SHP77 (cell line): ENCODE measurements at places on chromosomes 4 and X.

DNA sequence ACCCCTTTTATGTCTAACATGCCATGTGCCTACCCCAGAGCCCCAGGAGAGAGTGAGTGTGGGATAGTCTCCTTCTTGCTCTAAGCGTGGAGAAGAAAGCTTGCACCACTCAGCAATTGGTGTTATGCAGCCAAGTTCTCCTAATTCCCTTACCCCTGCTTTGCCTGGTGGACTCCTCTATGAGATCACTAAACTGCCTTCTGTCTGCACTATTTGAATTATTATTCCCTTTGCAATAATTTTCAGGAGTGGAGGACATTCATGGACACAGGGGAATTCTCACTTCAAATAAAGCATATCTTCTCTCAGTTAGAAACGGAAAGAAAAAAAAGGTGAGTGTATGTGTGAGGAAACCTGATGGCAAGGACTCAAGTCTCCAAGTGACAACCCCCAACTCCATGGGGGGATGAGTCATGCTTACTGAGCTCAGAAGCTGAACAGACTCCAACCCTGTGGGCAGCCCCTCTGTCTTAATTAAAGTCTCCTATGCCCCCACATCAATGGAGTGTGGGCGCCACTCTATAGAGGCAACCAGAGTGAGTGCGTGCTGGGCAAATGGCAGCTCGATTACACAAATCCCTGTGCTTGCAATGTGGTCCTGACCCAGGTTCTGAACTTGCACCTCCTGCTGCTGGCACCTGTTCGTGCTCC, 381.9 kb downstream of the RAB28 start:
- DNase-seq, result no peak

- no peak for DNase-seq
These were observed 59.3 kb downstream of the AMMECR1 start for GRCh38 chrX:110258552-110258951.

DNA sequence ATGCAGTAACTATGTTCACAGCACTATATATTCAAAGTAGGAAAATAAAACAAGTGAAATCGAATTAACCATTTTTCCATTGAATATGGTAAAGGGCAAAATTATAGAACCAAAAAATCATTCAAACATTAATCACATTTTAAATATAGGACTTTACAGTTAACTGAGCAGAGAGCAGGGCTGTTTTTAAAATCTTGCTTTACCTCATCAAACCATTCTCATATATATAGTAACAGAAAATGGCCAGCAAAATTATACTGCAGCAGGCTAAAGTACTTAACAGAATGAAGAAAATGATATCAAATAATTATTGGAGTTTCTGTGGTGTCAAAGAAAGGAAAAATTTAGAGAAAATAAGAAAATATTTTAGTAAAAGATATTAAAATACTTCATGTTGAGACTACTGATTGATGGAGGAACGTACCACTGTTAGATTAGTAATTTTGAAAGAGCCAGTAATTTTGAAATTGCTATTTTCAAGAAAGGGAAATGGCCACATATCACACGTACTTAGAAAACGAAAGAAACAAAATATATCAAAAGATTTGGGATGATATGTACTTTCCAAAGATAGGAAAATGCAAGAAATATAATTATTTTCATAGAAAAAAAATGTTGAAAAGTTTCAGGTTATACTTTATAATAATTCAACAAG, 813.7 kb downstream of the DMD start:
- DNase-seq, result no peak

DNA sequence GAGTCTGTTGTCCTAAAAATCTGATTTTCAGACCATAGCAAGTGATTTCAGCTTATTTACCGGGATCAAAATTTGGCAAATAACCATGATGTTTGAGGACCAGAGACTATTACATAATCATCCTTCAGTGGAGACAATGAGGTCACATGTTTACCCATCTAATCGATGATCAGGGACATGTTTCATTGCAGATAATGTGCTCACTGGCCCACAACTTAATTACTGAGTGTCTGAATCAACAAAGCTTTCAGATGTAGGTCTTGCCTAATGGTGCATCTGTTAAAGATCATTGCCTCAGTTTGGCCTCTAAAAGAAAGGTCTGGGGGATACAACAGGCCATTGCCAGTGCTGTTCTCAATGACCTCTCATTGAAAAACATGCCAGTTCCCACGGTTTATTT, 42.8 kb upstream of the KLHL34 start:
- DNase-seq, result no peak

- DNase-seq, result no peak
These were observed 1.9 kb downstream of the LGI2 start for GRCh38 chr4:25028851-25029250.

GRCh38 chr4:174244441-174244840, 39.0 kb downstream of the FBXO8 start:
- DNase-seq, result no peak

DNA sequence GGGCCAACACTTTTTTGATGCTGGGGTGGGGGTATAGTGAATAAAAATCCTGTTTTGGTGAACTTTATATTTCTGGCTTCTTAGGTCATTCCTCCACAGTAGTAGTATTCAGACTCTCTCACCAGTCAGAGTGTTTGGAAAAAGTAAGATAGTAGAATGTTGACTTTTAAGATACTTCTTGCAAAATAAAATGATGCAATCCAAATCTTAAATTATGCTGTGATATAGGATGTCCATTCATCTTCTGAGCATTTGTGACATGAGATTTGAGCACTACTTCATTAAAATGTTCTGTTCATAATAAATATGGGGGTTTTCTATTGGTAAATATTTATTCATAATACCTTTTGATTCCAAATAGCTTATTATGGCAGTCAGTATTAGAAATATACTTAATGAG, 70.1 kb downstream of the BMP2K start:
- DNase-seq, result no peak

DNA sequence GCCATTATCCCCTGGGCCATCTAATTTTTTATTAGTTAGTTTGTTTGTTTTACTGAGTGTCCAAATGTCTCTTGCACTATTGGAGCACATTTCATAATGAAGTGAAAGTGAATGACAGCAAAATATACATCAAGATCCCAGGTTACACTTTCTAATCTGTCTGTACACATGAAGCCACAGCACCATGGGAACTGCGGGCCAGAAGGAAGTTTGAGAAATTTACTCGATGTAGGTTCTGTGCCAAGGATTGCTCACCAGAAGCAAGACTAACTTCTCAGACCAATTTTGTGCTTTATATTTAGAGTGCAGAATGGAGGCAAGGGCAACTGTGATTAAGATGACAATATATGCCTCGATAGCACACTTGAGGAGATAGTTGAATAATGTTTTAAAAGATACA, 258.0 kb downstream of the COL25A1 start:
- DNase-seq, result no peak

DNA sequence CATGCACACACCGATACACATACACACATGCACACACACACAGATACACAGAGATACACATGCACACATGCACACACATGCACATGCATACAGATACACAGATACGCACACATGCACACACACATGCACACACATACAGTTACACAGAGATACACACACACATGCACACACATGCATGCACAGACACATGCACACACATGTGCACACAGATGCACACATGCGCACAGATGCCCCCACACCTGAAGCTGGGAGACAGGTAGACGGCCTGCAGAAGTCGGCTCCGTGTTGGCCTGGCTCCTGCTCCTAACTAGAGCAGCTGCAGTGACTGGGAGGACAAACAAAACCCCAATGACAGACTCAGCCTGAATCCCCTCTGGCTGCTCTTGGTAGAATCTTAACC, 46.8 kb downstream of the PSAPL1 start:
- DNase-seq, result no peak

DNA sequence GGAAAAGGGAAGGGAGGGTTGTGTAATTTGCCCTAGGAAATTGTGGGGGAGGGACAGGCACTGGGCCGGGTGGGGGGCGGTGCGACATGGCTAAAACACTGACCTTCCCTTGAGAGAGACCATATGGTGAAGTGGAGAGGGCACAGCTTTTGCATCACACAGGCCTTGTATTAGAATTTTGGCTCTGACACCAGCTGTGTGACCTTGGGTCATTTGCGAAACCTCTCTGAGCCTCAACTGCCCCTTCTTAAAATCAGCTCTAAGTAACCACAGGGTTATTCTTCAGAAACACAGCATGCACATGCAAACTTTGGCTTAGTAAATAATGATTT, 25.8 kb downstream of the PDGFRA start:
- DNase-seq, result no peak

DNA sequence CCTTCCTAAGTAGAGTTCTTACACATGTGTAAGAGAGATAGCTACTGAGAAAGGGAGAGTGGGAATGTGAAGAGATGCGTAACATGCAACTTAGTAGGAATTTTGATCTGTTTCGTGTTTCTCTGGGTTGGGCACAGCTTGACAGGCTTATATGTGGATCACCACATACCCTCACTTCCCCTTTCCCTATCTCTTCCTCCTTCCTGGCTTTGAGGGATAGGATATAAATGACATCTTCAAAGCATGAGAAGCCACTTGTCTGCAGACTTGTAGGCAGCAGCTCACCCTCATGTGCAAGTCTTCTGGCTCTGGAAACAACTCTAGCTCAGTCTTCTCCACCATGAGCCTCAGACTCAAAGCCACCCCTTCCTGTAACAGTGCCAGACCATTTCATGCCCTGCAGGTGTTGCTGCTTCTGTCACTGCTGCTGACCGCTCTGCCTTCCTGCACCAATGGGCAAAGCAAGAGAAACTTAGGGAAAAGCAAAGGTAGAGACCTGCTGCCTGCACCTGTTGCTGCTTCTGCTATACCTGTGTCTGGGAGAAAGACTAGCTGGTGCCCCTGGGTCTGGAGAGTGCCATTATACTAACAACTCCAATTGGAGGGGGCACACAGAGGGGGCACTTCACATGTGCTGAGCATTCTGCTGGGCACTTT, 5.4 kb upstream of the PF4V1 start:
- DNase-seq, result no peak

- DNase-seq, result no peak
These were observed 55.1 kb upstream of the PGAM4 start for GRCh38 chrX:78024349-78025059.

DNA sequence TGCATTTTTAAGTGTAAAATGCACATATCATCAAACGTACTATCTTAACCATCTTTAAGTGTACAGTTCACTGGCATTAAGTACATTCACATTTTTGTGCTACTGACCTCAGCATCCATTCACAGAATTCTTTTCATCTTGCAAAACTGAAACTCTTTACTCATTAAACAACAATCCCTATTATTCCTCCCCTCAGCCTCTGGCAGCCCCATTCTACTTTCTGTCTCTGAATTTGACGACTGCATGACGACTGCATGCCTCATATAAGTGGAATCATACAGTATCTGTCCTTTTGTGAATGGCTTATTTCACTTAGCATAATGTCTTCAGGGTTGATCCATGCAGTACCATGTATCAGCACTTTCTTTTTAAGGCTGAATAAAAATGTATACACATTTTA, 38.7 kb downstream of the CNKSR2 start:
- DNase-seq, result no peak

DNA sequence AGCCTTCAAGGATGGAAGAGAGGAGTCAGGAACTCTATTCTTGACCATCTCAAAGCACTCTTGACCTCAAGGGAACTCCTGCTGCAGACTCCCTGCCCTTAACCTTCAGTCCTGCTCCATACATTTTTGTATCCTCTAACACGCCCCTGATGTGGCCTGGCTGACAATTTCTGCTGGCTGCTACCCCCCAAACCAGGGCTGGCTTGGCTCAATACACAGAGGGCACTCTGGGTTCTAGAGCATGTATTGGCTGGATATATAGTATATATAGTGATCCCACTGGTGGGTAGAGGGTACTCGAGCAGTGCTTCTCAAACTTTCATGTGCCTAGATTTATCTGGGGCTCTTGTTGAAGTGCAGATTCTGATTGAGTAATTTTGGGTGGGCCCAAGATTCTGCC, 101.9 kb downstream of the SMIM20 start:
- no peak for DNase-seq

DNA sequence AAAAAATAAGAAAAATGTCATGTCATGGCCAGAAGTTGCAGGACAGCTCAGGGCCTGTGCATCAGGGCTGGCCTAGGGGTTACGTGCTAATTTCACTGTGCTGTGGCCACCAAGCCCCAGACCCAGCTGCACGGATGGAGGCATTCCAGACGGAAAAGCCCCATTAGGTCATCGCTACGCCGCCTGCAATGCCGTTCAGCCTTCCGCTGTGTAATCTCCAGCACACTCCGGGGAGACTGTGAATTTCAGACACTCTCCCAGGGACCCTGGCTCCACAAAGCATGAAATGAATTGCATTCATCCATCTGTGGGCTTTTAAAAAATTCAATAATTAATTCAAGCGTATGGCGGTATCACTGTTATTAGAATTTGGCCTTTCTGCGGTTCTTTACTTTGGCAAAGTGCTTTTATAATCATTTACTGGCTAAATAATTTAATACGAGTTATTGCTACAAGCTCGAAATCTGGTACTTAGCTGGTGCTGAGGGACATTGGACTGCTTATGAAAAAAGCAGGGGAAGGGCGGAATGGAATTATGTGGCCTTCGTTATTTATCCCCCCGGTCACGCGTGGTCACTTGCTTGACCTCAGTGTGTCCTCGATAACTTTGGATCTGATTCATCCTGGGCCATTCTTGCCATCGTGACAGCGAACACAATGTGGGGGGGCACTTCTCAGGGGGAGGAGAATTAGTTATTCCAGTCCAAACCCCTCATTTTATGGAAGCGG, 9.0 kb upstream of the NSG1 start:
- no peak for DNase-seq

DNA sequence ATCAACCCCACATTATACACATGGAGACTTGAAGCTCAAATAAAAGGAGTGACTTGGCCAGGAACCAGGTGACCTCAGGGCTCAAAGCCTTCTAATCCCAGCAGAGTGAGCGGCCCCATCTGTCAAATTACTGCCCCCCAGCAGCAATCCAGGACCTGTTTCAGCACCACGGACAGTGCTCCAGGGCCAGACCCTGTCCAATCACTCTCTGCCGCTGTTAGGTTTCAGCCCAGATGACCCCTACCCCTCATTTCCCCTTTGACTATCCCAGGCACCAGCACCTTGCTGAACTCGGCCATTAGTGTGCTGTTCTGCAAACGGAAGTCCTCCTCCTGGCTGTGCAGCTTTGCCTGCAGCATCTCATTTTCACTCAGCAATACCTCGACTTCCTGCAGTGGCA, 5.1 kb downstream of the GRIPAP1 start:
- DNase-seq, result no peak

GRCh38 chr4:65399084-65399483, 271.2 kb downstream of the EPHA5 start:
- DNase-seq, result no peak

- DNase-seq, result no peak
These were observed 2.1 kb upstream of the LEF1 start for GRCh38 chr4:108170631-108171338.

- DNase-seq, result no peak
These were observed 113.5 kb downstream of the TSPAN5 start for GRCh38 chr4:98544818-98545414.

DNA sequence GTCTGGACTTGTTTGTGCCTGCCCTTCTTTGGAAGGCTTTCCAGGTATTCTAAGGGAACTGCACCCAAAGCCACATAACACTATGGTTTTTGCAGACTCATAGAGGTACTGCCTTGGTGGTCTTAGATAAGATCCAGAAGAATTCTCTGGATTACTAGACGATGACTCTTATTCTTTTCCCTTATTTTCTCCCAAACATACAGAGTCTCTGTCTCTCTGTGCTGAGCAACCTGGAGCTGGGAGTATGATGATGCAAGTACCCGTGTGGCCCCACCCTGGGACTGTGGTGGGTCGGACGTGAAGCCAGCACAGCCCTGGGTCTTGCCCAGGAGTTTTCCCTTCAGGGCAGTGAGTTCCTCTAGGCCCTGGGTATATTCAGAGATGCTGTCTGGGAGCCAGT, 1342.4 kb upstream of the TENM3 start:
- DNase-seq, result no peak
